Urinary bladder (tissue), 4 donors: ENCODE measurements at places on chromosomes 3 and 15.

GRCh38 chr15:87502173-87502572 lies 754.4 kb downstream of the NTRK3 start:
- DNase-seq, result no peak

- DNase-seq, result no peak
Measured at GRCh38 chr3:12135029-12135657, 23.6 kb downstream of the TIMP4 start.

DNA sequence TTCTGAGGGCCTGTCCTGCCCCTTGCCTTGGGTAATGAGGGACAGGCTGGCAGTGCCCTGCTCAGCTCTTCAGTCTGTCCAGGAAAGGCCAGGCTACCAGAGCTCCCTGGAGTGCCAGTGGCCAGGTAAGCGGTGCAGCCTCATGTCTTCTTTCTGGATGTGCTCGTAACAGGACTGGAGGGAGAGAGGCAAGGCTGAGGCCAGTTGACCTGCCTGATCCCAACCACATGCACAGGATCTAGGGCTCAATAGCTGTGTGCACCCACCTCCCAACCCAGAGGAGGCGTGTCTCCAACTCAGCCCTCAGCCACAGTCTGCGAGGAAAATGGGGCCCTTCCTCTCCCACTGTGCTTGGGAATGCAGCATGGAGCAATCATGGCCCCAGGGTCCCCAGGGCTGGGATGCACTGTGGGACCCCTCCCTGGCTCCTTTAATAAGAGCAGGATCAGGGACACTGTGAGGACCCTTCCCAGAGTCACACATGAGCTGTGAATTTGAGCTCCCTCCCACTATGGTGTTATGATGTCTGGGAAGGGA lies 22.5 kb downstream of the ALS2CL start:
- no peak for DNase-seq

- DNase-seq, result no peak
Measured at GRCh38 chr15:78076231-78077052, 1.1 kb downstream of the TBC1D2B start.

GRCh38 chr3:170154569-170155143 lies 26.9 kb downstream of the PHC3 start:
- no peak for DNase-seq

DNA sequence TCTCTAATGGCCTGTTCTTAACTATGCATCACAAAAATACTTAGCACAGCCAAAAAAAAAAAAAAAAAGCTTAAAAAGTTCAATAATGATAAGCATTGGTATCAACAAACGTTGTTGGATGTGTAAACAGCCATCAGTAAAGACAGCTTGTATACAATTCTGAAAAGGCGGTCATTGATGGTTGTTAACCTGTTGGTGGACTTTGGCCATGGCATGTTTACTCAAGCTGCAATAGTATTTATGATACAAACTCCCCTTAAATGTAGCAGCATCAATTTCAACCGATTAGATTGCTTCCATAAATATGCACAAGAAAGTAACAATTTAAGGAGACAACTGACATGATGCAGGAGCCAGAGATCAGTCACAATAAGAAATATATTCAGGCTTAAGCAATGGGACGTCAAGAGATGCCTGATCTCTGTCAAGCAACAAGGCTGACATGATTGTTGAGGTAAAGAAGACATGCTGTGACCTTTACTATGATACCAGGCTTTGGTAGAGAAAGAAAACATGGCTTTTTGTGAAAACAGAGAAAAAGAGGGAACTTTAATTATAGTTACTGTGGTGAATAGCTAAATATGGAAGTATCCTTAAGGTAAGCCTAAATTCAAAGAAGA lies 14.2 kb upstream of the SLC7A14 start:
- DNase-seq, result no peak

GRCh38 chr15:82810890-82811426 lies 1.5 kb downstream of the WHAMM start:
- DNase-seq, result no peak

DNA sequence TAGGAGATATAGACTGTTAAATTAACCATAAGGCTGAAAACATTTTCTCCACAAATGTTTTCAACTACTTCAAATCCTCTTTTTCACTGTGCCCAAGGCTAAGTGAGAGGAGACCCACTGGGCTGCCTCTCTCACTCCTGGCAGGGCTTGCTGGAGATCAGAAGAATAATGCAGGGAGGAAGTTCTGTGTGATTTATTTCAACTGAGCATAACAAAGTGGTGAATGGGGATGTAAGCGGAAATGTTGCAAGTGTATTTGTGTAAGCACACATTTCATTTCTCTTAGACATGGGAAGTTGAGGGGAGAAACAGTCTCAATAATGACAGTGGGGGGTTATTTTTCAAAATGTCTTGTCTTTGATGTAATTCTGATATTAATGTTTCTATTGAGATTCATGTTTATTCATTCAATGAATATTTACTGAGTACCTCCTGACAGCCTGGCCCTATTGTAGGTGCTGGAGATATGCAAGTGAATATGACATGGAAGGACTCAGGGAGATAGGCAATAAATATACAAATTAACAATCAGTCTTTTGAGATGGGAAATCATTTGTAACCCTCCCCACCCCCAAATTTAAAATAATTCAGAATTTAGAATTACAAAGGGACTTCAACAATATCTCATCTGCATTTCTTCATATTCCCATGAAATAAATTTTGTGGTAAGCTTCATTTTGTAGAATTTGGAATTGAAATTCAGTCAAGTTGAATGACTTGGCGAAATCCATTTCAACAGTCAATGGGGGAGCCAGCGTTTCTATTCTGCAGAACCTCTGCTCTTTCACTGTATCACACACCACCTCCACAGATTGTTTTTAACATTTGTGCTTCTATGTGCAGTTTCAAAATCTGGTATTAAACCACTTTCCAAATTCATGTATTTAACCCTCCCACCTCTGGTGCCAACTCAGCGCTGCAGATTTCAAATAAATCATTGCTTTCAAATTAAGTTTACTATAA lies 247.2 kb downstream of the SLC9A9 start:
- DNase-seq, result no peak

GRCh38 chr15:40357246-40357645 lies 773 bp upstream of the DISP2 start:
- DNase-seq, result no peak

GRCh38 chr3:183506674-183507320 lies 48.7 kb downstream of the KLHL6 start:
- DNase-seq, result no peak

- DNase-seq, result no peak
Measured at GRCh38 chr15:74505837-74506514, 35.0 kb upstream of the ARID3B start.

DNA sequence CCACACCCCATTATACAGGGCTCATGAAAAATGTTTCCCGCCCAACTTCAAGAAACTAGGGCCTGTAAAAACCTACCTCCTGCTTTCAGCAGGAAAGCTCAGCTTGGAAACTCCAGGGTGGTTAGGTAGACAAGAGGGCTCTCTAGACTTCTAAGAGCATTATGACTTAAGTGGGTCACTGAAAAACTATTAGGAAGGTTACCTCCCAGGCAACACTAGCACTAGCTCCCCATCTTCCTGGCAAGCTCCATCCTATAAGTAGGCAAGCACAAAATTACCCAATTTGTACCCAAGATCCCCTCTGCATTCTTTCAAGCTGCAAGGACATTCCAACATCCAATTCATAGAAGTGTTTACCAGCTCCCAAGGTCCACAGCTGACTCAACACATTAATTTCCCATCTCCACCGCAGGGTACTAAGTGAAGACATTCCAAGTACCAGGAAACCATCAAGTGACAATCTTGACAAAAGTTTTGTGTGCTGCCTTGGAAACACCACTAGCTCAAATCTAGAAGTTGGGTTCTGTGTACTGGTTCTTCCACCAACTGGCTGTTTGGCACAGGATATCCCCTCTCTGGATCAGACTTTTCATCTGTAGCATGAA lies 46.9 kb downstream of the WNT5A start:
- no peak for DNase-seq

DNA sequence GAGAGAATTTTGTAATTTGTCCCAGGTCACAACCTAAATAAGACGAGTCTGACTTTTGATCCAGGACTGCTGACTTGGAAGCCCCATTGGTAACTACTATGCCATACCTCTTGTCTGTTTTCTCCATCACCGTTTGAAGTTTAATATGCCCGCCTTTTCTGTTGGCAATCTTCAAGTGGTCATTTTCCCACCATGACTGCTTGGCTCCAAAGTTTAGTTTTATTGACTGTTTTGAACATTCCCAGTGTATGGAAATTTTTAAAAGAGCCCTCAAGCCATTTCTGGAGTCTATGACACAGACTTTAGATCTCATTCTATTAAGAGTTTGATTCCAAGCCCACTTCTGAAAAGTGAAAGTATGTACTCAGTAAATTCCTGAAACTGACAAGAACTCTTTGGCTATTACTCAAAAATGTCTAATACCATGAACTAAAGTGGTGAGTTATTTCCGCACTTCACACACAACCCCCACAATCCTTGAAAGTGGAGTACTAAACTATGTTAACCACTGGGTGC lies 136.7 kb upstream of the ADAMTS9 start:
- DNase-seq, result no peak

- DNase-seq, result no peak
Measured at GRCh38 chr3:73500321-73500720, 124.4 kb downstream of the PDZRN3 start.

DNA sequence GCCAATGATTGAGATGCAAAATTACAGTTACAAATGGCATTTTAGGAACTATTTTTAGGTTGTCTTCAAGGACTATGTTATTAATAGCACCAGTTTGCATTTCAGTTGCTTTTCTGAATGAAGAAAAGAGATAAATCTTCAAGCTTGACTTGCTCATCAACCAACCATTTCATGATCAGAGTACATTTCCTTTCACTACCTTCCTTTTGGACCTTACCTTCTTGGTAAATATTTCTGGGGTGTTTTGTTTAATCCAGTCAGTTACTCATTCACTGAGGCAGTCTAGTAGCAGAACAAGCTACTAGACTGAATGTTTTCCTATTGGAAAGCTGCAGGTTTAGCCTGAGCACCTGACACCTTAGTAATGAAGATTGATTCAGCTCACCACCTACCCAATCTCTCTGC lies 8.2 kb downstream of the SLC27A2 start:
- DNase-seq, result no peak

GRCh38 chr3:87855616-87856015 lies 203.2 kb downstream of the CGGBP1 start:
- DNase-seq, result no peak

DNA sequence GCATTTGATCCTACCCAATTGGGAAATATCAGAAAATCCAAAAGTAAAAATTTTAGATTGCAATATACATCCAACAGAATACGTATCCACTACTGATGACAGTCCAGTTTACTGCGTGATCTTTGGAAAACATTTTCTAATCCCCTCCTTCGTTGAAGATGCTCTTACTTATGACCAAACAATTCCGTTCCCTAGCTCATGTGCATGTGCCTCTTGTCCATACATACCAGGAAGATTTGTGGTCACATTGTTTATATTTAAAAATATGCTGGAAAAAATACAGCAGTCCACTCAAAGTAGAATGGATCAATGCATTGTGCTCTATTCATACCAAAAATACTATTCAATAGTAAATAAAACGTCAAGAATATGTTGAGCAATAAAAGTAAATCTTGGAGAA lies 135.3 kb downstream of the CHL1 start:
- no peak for DNase-seq

- no peak for DNase-seq
Measured at GRCh38 chr15:20346082-20346805, 195.4 kb downstream of the GOLGA6L6 start.

GRCh38 chr3:13148561-13149329 lies 75.5 kb upstream of the IQSEC1 start:
- DNase-seq, result no peak

DNA sequence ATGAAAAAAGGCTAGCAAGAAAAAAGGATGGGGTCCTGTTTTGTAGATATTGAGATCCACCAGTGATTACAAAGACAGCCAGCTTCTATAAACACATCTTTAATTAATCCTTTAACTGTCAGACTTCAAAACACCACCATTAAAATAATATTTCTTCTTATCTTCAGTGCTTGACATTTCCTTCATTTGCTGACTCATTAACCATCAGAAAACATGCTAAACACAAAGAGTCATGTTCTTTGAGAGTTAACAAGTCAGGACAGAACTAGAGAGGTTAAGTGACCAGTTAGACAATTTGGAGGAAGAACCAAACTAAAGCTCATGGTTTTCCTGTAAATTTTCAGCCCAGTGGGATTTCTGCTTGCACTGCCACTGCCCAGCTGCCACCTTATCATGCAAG lies 111.4 kb downstream of the MEIS2 start:
- DNase-seq, result no peak

GRCh38 chr15:65044724-65045481 lies at the start of gene SLC51B:
SLC51B (plus strand) TSS chr15:65045387; CDS start chr15:65050005, 4,618 bp downstream.
- DNase-seq, result no peak

DNA sequence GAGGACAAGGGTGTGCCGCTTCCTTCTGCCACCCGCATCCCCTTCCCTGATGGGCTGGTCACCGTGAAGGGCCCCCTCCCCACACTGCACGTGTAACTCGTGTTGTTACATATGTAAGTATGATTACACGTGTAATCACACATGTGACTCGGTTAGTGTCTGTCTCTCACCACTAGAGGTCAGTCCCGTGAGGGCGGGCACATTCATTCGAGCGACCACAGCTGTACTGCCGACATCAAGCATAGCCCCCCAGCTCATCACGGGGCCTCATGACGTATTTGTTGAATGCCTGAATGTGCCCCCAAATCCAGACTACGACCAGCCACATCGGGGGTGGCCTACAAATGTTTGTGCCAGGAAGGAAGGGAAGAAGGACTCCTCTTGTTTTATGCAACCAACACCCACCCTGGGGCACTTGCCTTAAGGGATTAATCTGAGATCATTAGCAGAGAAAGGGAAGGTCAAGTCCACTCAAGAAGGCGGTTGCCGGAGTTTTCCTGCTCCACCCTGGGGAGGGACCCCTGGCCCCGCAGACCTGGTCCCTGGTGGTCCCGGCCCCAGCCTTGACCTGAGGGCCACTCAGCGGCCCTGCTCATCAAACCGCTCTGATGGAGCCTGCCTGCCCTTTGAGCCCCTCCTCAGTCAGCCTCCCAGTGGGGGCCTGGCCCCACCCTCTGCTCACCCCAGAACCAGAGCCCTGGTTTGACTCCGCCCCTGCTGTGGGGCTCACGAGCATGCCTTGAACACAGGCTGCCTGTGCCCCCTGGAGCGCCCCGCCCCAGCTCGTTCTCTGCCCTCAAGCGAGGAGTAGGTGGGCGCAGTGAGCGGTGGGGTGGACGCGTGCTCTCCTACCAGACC lies 52.8 kb downstream of the RGMA start:
- no peak for DNase-seq

DNA sequence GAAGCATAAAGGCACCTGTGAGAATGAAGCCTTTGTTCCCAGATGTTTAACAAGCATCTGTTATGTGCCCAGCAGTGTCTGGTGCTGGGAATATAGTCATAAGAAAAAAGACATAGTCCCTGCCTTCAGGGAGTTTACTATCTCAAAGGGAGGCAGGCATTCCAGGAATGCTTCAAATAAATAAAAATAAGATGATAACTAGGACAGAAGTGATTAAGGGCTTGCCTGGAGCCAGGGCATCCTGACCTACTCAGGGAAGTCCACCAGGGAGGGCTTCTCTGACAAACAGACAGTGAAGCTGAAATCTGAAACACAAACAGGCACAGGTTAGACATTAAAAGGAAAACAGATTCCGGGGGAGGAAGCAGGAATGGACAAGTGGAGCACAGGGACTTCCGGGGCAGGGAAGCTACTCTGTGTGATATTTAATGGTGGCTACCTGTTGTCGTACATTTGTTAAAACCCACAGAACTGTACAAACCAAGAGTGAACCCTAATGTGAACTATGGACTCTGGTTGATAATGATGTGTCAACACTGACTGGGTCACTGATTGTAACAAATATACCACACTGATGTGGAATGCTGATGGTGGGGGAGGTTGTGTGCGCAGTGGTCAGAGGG lies 53.3 kb downstream of the ITGB5 start:
- DNase-seq, result no peak
